ENCODE measurements at places on chromosomes 1 and 21.

GRCh38 chr1:64909031-64909430 is 57.3 kb downstream of the JAK1 start:
- DNase-seq: no peak

GRCh38 chr21:37095821-37096220 is 22.8 kb downstream of the TTC3 start:
- no peak for DNase-seq

- DNase-seq: no peak
These were observed 188.9 kb upstream of the PLXNA2 start for GRCh38 chr1:208433086-208433485.

DNA sequence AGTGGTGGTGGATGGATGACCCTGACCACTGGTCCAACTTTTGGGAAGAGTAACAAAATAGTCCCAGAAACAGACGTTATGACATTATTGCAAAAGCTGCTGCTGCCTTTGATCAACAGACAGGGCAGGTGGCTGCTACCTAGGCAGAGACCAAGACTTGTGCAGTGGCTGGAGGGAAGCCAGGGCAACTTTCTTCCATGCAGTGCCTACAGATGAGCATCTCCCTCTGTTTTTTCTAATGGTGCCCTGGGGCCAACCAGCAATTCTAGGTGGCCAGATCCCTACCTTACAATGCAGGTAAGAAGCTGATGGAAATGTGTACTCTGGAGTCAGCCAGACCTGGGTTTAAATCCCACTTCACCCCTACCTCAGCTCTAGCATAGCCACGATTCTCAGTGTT is 283.1 kb upstream of the POU3F1 start:
- no peak for DNase-seq

DNA sequence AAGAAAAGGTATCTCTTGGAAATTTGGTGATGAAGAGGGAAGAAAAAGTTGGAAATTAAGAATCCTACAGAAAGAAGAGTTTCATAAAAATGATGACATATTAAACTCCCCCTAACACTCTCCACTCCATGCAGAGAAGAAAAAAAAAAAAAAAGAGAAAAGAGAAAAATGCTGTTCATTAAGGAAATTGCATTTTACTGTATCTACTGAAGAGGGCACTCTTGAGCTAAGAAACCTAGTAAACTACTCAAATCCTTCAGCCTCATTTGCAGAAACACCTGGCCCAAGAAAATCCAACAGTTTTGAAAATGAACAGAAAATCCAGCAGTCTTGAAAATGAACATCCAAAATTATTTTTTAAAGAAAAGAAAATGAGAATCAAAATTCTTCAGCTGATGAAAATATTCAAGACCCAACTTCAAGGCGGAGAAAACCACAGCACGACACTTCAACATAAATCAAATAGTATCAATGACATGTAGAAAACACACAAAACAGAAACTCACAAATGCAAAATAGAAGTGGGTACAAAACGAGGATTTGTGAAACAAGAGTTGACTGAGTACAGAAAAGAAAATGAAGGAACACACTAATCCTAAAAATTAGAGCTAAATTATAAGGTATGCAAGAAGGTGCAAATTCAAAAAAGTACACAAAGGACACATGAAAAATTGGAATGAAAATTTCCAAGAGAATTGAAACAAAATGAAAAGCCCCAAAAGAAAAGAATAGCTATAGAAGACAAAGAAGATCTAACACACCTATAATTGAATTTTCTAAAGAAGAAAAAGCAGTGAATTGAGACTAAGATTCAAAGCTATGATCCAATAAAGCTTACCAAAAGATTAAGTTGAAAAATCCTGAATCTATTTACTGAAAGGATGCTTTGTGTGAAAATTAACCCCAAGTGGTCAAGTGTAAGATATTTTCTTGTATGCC is 73.2 kb upstream of the DNAJC6 start:
- no peak for DNase-seq

- DNase-seq: no peak
These were observed 13.2 kb downstream of the CASP9 start for GRCh38 chr1:15510611-15511405.

DNA sequence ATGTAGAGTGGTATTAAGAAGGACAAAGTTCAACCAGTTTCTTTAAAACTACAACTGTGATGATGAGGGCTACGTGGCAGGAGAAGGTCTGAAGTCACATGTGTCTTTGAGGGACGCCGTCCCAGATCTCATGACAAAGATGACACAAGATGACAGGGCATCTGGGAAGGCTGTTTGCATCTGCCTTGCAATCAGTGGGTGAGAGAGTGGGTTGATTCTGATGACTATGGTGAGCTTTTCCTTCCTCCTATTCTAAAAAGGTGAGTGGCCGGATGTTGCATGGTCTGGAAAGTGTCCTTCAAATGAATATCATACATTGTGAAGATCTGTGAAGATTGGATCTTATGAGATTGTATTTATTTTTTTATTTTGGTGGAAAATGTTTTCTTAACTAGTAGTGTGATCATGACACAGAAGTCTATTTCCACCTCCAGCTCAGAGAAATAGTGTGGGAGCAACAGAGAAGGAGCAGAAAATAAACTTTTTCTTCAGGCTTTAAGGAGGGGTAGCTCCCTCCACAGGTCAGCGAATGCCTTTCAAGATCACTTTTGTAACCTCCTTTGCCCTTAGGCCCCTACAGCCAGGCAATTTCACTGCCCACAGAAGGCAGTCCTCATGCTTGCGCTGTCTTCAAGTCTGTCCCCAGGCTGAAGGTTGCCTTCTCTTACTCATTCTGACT is 76.0 kb upstream of the ATF3 start:
- no peak for DNase-seq

DNA sequence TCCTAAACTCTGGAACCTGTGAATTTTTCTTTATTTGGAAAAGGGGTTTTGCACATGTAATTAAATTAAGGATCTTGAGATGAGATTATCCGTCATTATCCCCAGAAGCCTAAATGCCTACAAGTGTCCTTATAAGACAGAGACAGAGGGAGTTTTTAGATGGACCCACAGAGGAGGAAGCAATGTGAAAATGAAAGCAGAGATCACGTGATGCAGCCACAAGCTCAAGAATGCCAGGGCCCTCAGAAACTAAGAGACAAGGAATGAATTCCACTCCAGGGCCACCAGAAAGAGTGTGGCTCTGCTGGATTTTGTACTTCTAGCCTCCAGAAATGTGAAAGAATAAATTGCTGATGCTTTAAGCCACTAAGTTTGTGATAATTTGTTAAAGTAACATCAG is 183.6 kb upstream of the UBE2U start:
- DNase-seq: no peak

GRCh38 chr1:10965546-10966226 is 46.8 kb upstream of the TARDBP start:
- DNase-seq: no peak

GRCh38 chr1:1325288-1326074 is 879 bp downstream of the CPTP start:
- no peak for DNase-seq

GRCh38 chr1:27397110-27397509 is 4.7 kb downstream of the GPR3 start:
- DNase-seq: no peak

GRCh38 chr1:196640976-196641375 is 10.9 kb upstream of the CFH start:
- DNase-seq: no peak

GRCh38 chr1:110312188-110313121 is 26.7 kb upstream of the RBM15 start:
- DNase-seq: peak; percentile 81

GRCh38 chr1:160722726-160723125 is 11.1 kb upstream of the CD48 start:
- DNase-seq: no peak

- DNase-seq: no peak
These were observed 20.5 kb upstream of the MYBPHL start for GRCh38 chr1:109327285-109327684.

- no peak for DNase-seq
These were observed 24.2 kb upstream of the PEX19 start for GRCh38 chr1:160309185-160309557.

DNA sequence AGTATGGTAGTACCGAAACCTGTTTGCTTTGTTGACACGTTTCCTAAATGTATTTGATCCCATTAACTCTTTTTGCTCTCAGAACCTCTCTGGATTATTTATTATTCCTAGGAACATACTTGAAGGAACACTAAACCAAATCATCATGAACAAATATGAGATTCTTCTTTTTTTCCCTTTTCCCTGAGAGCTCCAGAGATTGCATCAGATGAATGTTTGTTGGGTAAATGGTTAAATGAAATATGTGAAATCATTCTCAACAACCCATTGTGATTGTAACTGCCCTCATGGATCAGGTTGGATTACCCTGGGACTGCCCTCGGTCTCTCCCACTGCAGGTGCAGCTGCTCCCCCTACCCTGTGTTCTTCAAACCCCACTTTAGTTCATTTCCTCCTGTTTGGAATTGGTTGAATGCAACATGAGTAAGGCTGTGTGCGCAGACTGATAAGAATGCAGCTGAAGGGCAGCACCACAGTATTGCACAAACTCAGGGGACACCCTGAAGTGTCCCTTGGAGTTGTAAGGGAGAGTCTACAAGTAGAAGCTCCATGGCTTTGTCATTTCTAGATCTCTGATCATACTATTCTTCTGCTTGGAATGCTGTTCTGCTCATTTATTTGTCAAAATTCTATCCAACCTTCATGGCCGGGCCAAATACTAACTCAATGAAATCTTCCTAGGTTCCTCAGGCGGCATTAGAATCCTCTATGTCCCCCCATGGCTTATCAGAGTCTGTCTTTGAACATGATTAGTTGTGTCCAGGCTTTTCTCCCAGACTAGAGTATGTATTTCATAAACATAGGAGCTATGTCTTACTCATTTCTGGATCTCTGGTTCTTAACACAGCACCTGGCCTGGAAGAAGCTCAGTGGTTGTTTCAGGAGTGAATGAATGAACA is 47.1 kb upstream of the NEK2 start:
- DNase-seq: no peak

GRCh38 chr1:43557744-43558245 is 27.1 kb downstream of the PTPRF start:
- no peak for DNase-seq

DNA sequence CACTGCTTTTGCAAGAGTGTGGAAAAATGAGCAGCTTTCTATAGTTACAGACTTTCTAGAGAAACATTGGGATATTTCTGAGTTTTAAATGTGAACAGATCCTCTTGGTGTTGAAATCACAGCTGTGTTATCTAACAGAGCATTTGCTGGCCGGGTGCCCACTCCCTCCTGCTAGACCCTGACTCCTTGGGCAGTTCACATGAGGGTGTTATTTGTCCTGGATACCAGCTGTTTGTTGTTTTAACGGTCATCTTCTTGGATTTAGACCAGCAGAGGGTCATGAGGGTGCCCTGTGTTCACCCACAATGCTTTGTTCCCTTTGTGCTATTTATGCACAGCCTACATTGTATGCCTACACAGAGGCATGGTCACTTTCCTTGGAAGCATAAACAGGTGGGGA is 67.1 kb downstream of the CENPF start:
- DNase-seq: peak; percentile 50

GRCh38 chr1:225660544-225660946 is 7.6 kb upstream of the ENAH start:
- no peak for DNase-seq

DNA sequence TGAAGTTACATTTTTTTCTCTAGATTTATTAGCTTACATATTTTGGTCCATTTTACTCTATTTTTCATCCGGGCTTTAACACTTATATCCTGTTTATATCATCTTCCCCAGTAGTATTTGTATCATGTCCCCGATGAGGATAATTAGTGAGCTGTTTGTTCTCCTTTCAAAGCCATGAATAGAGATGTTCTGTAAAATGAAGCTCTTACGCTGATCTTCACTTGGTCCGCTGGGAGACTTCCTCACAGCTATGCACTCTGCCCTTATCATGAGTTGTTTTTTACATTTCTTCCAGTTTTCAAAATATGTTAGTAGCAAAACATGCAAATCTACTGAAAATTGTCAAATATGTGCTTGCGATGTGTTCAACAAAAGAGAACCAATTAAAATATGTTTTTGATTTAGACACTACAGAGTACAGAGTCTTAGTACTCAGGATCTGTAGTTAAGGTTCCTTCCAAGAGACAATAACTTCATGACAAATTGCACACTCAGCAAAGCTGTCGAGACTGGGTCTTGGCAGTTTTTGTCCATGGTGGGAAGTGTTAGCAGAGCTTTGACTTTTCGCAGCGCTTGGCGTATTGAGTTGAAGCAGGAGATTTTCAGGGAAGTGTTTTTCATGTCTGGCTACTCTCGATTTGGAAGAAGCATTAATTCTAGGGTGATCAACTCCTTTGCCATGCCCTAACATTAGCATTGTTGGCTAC is 292.0 kb upstream of the ADAMTS5 start:
- no peak for DNase-seq

DNA sequence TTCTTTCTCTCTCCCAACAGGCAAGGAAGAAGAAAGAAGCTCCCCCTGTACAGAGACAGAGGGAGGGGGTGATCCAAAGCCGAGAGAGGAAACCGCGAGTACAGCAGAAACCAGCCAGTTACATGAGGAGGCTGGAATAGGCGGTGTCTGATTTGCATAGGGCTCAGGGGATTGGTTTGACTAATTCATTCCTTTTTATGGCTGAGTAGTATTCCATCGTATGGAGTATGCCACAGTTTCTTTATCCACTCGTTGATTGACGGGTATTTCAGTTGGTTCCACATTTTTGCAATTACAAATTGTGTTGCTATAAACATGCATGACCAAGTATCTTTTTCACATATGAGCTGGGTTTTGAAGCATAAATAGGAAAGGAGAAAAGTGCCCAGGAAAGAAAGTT is 3.4 kb upstream of the GPX7 start:
- no peak for DNase-seq

GRCh38 chr1:203628201-203629015 is 1.8 kb downstream of the ATP2B4 start:
- DNase-seq: peak; percentile 81

DNA sequence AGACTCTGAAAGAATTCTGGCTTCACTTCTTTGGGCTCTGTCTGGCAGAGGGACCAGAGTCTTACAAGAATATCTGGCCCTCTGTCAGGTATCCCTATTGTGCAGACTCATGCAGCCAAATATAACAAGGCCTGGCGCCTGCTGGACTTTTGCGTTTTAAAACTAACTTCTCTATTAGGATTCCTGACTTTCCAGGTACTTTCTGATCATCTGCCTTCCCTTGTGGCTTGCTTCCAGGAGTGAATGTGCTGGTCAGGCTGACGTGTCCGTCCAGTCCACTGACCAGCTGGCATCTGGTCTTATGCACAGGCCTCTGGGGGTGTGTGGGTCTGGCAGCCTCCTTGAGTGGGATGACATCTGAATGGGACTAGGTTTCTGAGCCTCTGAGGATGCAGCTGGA is 8.6 kb upstream of the RAB29 start:
- no peak for DNase-seq

DNA sequence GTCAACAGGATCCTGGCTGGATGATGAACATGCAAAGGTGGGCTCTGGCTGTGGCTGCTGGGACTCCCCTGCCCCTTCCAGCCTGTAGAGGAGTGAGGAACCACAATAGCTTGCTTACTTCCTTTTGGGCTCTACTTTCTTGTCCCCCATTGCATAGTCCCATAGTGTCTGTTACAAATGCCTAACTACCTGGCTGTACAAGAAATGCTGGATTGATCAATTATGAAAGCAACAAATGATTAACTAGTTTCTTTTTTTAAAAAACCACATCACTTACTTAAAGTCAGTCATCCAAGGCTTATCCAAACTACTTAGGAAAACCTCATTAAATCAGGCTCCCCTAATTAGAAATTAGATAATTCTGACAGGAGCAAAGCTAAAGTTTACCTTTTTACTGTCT is 514.1 kb upstream of the PKN2 start:
- no peak for DNase-seq

- no peak for DNase-seq
These were observed 17.4 kb upstream of the SLC2A5 start for GRCh38 chr1:9086796-9087195.

All from femur (tissue), 1 donor.